ENCODE measurements at places on chromosomes 7 and 10.

DNA sequence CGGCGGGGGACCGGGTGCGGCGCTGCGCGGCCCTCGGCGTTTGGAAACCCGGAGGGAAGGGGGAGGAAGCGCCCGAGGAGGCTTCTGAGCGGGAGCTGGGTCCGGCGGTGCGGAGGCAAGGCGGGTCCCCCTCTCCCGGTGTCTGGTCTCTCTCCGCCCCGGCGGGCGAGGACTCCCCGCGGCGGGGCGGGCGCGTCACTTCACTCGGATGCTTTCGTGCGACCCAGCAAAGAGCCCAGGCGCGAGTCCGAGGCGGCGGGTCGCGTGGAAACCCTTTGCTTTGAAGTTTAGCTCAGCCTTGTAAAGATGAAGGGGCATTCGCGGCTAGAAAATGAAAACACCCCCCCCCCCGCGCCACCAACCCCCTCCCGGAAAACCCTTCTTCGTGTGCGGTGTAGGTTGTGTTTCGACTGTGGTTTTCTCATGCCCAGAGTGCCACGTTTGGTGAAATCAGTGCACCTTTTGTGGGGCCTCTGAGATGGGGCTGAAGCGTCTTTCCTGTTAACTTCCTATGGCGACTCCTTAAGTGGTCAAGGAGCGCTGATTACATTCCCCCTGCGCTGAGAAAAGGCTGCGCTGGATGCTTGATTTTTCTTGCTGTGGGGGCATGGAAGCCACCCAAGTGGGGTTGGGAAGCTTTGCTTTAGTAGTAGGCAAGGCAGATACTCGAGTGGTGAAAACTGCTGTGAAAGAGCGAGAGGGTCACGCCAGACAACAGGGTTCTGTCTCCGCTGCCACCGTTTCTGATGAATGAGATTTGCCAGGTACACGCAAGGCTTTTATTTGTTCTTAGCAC is 876 bp downstream of the GNAI1 start:
- peaks cover 25% of the 10 kb centered on the region for H3K27me3 ChIP-seq
- no peak overlapping the region for H3K4me3 ChIP-seq
- DNase-seq, result no peak
- no peak overlapping the region for H3K27ac ChIP-seq
- peaks cover 4% of the 10 kb centered on the region for H3K36me3 ChIP-seq

DNA sequence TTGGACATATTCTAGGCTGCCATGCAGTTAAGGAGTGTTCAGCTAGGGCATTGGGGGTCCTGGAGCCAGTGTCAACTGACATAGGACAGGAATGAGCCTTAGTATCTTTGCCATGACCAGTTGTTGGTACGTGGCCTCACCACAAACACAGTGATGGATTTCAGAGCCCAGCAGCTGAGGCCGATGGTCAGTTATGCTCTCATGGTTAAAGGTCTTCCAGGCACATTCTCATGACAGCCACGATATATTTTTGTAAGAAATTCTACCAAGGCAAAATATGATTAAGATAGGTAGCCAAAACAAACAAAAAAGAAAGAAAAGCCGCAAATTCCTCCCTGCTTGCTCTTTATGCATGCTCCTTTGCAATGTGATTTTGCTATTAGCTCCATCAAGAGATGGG is 47.8 kb downstream of the CDHR3 start:
- H3K27me3 ChIP-seq, result no peaks in the 10 kb centered on the region
- H3K4me3 ChIP-seq, result no peak overlapping the region
- no peak for DNase-seq
- H3K27ac ChIP-seq, result no peak overlapping the region

DNA sequence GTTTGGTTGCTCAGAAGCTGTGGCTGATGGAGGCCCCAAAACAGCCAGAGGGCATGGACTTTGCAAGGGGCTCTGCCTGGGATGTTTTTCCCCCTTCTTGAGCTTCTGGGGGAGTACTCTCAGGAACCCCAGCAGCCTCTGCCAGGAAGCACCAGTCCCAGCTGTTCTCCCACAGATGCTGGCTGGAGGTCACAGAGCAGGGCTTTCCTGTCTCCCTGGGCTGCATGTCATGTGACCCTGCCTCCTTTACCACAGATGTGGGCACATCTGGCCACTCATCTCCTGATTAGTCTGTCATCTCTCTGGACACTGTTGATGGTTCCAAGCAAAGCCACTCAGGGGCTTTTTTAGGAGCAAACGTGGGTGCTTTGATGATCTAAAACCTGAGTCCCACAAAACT is 136.7 kb downstream of the NEURL1 start:
- H3K4me1 ChIP-seq, result peaks cover 2% of the 10 kb centered on the region
- peaks cover 5% of the 10 kb centered on the region for H3K27me3 ChIP-seq
- no peak for DNase-seq
- peaks cover 3% of the 10 kb centered on the region for H3K36me3 ChIP-seq

DNA sequence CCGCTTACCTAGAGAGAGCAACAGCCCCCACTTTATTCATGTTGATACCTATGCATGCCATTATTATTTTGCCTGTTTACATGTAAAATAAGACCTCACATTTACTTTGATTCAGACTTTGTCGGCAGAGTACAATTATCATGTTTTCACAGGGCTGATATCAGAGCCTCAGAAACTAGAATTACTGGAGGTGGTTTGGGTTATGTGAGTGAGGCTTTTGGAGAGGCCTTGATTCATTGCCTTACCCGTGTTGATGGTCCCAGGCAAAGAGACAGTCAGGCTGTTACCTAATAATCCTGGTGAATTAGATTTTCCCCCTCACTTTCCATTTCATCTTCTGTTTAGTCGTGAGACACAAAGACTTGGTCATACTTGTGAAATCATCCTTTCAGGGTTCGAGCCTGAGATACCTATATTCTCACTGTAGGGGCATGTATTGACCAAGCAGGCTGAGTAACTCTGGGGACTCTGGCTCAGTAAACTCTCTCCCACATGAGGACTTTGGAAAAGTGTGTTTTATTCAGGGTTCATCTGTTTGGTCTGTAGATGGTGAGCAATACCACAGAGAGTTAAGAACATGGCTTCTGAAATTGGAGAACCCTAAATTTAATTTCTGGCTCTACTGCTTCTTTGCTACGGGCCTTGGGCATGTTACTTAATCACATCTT is 150.9 kb downstream of the CELF2 start:
- H3K4me1 ChIP-seq, result peaks cover 29% of the 10 kb centered on the region
- H3K27ac ChIP-seq, result no peak overlapping the region
- H3K4me3 ChIP-seq, result no peak overlapping the region
- DNase-seq, result no peak
- H3K27me3 ChIP-seq, result no peaks in the 10 kb centered on the region

GRCh38 chr10:7734821-7735220 is 31.7 kb downstream of the ITIH2 start:
- no peaks in the 10 kb centered on the region for H3K4me1 ChIP-seq
- H3K36me3 ChIP-seq, result no peaks in the 10 kb centered on the region
- peaks cover 29% of the 10 kb centered on the region for H3K27me3 ChIP-seq

GRCh38 chr7:11078247-11078834 is 104.7 kb downstream of the PHF14 start:
- no peak overlapping the region for H3K4me3 ChIP-seq
- no peak for DNase-seq
- H3K36me3 ChIP-seq, result no peaks in the 10 kb centered on the region
- no peak overlapping the region for H3K27ac ChIP-seq
- no peaks in the 10 kb centered on the region for H3K27me3 ChIP-seq

GRCh38 chr10:1133495-1134045 is 77.4 kb downstream of the WDR37 start:
- H3K36me3 ChIP-seq, result peaks cover 30% of the 10 kb centered on the region
- peak overlapping the region; percentile 11 for H3K27ac ChIP-seq
- no peaks in the 10 kb centered on the region for H3K27me3 ChIP-seq

GRCh38 chr10:46253076-46254006 is 33.5 kb upstream of the ANTXRL start:
- no peak overlapping the region for H3K27ac ChIP-seq
- H3K4me3 ChIP-seq, result no peak overlapping the region
- H3K27me3 ChIP-seq, result no peaks in the 10 kb centered on the region
- DNase-seq, result no peak
- H3K4me1 ChIP-seq, result peaks cover 16% of the 10 kb centered on the region
- peaks cover 17% of the 10 kb centered on the region for H3K36me3 ChIP-seq

- no peaks in the 10 kb centered on the region for H3K27me3 ChIP-seq
- no peaks in the 10 kb centered on the region for H3K36me3 ChIP-seq
- H3K27ac ChIP-seq, result no peak overlapping the region
- no peak for DNase-seq
- H3K4me3 ChIP-seq, result peak overlapping the region; percentile 3
Observed at GRCh38 chr7:106731646-106732444, 70.9 kb upstream of the CCDC71L start.

GRCh38 chr7:20279979-20280378 is 50.7 kb upstream of the ITGB8 start:
- no peaks in the 10 kb centered on the region for H3K4me1 ChIP-seq
- no peaks in the 10 kb centered on the region for H3K27me3 ChIP-seq
- H3K36me3 ChIP-seq, result no peaks in the 10 kb centered on the region
- no peak overlapping the region for H3K4me3 ChIP-seq

DNA sequence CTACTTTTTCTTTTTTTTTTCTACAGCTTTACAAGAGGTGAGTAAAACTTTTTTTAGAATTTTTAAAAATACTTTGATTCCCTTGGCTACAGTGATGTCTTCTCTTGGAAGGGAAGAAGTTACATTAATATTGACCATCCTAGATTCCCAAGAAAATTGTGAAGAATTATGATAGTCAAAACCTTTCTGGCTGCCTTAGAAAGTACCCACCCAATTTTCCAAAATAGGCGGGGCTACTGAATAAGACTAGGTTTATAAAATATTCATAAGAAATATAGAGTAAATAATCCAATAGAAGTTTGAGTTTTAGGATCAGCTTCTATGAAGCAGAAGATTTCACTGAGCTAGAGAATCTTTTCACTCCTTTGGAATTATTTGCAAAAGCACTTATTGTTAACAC is 3.0 kb downstream of the COL1A2 start:
- H3K27me3 ChIP-seq, result peaks cover 50% of the 10 kb centered on the region
- H3K4me3 ChIP-seq, result no peak overlapping the region
- DNase-seq, result no peak
- peaks cover 4% of the 10 kb centered on the region for H3K36me3 ChIP-seq
- H3K27ac ChIP-seq, result no peak overlapping the region

DNA sequence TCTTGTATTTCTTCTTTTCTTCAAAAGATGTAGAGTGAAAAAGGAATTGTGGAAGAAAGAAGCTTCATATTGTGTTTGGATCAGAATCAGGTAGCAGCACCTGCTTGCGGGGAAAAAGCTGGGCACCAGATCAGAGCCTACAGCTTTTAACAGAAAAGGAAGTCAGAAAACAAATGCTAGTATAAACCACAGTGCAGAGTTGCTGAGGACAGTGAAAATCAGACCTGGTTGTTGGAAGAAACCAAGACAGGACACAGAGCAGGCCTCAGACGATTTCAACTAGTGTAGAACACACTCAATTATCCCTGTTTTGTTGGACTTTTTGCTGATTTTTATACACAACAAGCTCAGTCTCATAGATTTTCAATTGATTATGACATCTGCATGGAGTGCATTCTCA is 221.4 kb downstream of the PTN start:
- no peak overlapping the region for H3K4me3 ChIP-seq
- H3K36me3 ChIP-seq, result no peaks in the 10 kb centered on the region
- no peak for DNase-seq
- no peaks in the 10 kb centered on the region for H3K27me3 ChIP-seq

DNA sequence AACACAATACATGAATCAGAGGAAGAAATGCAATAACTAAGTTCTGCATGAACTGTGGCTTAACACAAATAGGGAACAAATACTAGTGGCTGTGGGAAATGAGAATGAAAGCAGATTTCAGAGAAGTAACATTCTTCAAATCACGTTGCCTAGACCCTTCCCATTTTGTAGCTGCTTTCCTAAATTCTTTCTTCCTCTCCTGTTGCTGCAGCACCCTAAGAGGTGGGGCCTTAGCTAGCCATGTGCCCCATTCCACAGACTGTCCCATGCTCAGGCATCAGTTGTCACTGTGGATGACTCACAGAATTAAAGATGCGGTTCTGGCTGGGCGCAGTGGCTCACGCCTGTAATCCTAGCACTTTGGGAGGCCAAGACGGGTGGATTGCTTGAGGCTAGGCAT is 704.7 kb upstream of the C7orf33 start:
- no peak overlapping the region for H3K27ac ChIP-seq
- no peaks in the 10 kb centered on the region for H3K27me3 ChIP-seq
- H3K4me3 ChIP-seq, result no peak overlapping the region
- H3K4me1 ChIP-seq, result no peaks in the 10 kb centered on the region

DNA sequence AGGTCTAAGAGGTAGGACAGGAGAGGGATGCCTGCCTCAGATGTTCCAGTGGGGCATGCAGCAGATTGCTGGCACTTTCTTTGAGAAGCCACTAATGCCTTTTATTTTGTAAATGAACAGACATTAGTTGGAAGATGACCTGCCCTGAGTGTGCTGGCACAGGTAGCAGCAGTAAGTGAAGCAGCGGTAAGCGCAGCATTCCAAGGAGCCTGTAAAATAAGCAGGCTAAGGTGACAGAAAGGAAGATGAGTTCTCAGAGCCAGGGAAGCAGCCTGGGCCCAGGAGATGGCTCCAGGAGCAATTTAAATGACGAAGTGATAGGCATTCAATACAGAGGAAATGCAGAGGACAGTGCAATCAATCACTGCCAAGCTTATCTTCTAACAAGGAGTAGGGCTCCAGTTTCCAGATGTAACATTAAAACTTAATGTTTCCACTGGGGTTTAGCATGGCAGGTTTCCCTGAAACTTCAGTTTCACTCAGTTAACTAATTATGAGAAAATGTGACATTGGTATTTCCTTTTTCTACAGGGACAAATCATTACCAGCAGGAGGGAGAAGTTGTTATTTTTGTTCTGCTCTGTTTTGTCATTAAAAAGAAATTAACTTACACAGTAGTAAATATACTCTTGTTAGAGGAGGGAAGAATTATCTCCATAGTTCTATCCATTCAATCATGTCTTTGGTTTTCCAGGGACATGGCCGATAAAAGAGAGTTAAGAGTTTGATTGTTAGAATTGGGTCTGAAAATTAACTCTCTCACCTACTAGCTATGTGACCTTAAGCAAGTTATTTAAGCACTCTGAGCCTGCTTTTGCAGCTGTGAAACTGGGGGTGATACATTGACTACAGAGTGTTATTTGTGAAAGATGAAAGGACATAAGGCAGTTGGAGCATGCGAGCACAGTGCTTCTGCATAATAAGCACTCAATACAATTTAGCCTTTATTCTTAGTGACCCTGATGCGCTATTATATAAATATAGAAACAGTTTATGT is 96.6 kb upstream of the PTN start:
- no peaks in the 10 kb centered on the region for H3K4me1 ChIP-seq
- H3K27ac ChIP-seq, result no peak overlapping the region
- no peak for DNase-seq
- no peak overlapping the region for H3K4me3 ChIP-seq
- H3K36me3 ChIP-seq, result no peaks in the 10 kb centered on the region
- H3K27me3 ChIP-seq, result no peaks in the 10 kb centered on the region

DNA sequence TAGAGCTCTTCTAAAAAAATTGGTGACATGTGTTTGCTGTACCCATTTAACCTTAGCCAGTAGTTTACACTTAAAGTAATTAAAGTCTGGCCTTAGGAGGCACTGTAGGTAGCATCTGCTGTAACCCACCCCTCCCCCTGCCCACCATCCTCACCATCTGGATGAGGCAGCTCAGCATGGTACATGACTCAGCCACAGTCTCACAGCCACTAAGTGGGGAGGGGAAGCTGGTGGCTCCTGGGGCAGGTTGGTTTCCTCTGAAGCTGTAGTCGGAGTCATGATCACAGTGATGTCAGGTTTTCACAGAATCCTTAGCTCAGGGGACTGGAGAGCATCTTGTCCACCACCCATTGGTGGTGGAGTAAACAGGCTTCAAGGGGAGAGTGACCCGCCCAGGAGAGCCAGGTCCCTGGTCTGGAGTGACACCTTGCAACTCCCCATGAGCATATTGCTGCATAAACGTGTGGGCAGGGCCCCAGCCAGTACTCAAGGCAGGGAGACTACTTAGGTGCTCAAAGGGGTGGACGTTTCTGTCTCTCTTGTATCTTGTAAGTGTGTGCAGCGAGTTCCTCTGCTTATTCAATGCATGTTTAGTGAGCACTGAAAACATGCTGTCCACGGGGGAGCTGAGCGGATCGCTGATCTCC is 125.9 kb downstream of the GRK5 start:
- H3K27me3 ChIP-seq, result no peaks in the 10 kb centered on the region
- H3K4me3 ChIP-seq, result no peak overlapping the region
- peaks cover 3% of the 10 kb centered on the region for H3K36me3 ChIP-seq
- peaks cover 14% of the 10 kb centered on the region for H3K4me1 ChIP-seq

All from effector memory CD8-positive, alpha-beta T cell (primary cell).